ENCODE measurements at places on chromosomes 13 and 19. TPM values are rescaled to one million over a fixed set of nuclear protein-coding genes. Genes with fewer than 3 reads are reported as not detected.

HSH2D gene
- not detected for total RNA-seq

TEX29 gene
- total RNA-seq = not detected

DNA sequence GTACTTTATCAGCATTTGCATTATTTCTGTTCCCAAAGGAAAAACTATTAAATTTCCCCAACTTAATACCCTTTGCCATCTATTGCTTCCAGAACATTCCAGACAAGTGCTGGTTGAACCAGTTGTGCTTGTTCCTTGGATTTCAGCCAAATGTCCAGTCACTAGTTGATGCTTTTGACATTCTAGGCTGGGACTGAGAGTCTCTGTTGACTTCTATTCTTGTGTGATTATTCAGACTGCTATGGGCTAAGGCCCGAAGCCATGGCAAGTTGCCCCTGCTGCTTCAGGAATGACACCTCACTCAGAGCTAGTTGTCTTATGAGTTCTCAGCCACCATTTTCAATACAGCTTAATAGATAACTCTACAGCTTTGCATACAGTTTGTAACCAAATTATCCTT, 458.1 kb upstream of the ARGLU1 start:
- DNase-seq = no peak

GRCh38 chr19:694481-695351, 536 bp downstream of the PRSS57 start:
- DNase-seq = no peak

ZNF491 gene
- total RNA-seq = 6.0 TPM

KCNN1 gene
- total RNA-seq = 5.5 TPM

SLC7A10 gene
- total RNA-seq = 0.79 TPM

- no peak for DNase-seq
Measured at GRCh38 chr19:45824041-45824471, 8.9 kb upstream of the RSPH6A start.

GRCh38 chr13:48874165-48874564, 101.5 kb upstream of the FNDC3A start:
- no peak for DNase-seq

DNA sequence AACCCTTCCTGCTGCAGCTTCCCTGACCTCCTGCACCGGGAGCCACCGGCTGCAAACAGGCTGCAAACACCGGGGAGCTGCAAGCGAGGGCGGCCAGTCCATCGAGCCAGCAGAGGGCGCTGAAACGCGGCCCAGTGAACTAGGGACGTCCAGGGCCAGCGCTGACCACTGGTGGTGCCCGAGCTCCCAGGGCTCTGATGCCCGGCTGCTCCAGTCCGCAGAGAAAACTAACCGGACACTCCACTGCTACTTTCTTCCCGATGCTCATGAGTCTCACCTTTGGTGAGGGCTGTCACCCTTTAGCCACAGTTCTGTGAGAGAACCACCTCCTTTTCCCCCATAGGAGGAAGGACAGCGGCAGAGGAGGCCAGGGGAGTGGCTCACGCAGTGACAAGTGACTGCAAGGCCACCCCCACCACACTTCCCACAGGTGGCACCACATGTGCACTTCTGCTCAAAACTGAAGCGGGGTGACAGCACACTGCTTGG, 82.8 kb upstream of the MTIF3 start:
- peak; percentile 94 for DNase-seq

UBE2L5 gene
- total RNA-seq = not detected

DNA sequence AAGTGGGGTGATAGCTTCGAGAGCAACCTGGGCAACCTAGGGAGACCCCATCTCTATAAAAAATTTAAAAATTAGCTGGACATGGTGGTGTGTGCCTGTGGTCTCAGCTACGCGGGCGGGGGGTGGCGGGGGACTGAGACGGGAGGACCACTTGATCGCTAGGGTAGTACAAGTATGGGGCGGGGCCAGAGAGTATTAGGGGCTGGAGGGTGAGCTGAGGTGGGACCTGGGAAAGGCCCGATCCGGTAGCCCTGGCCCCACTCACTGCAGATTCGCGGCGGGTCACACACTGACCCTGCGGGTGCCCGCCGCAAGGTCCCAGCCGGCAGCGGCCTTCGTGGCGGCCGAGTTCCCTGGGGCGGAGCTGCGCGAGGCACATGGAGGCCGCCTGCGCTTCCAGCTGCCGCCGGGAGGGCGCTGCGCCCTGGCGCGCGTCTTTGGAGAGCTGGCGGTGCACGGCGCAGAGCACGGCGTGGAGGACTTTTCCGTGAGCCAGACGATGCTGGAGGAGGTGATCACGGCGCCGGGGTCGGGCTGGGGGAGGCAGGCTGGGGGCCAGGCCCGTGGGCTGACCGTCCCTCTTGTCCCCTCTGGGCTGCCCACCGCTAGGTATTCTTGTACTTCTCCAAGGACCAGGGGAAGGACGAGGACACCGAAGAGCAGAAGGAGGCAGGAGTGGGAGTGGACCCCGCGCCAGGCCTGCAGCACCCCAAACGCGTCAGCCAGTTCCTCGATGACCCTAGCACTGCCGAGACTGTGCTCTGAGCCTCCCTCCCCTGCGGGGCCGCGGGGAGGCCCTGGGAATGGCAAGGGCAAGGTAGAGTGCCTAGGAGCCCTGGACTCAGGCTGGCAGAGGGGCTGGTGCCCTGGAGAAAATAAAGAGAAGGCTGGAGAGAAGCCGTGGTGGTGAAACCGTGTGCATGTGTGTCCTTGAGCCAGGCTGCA, 2.0 kb upstream of the ARHGAP45 start:
- DNase-seq = peak; percentile 87

Data from neural progenitor cell (in vitro differentiated cells).